Panc1 (cell line): ENCODE measurements at places on chromosomes 7 and 10.
A peak's percentile ranks its signal among the peaks of the same experiment; 100 is the strongest.

GRCh38 chr7:29797112-29797944 is 9.0 kb upstream of the WIPF3 start:
- no peak for DNase-seq
- no peak overlapping the region for H3K4me3 ChIP-seq
- H3K27ac ChIP-seq, result no peak overlapping the region
- no peaks in the 10 kb centered on the region for H3K4me1 ChIP-seq
- H3K36me3 ChIP-seq, result no peaks in the 10 kb centered on the region
- peaks cover 6% of the 10 kb centered on the region; the same call in 1 of the 2 replicates for H3K27me3 ChIP-seq

- H3K4me1 ChIP-seq, result peaks cover 41% of the 10 kb centered on the region
- no peak overlapping the region for H3K4me3 ChIP-seq
- H3K27ac ChIP-seq, result peak overlapping the region; percentile 99
These were observed 106.7 kb downstream of the REEP3 start for GRCh38 chr10:63627881-63628296.

GRCh38 chr7:49127359-49127913 is 203.1 kb downstream of the CDC14C start:
- DNase-seq, result no peak
- 0 out of 2 replicates have a peak, but pooled peaks cover 3% of the 10 kb centered on the region for H3K4me1 ChIP-seq
- H3K36me3 ChIP-seq, result no peaks in the 10 kb centered on the region
- no peak overlapping the region for H3K27ac ChIP-seq

DNA sequence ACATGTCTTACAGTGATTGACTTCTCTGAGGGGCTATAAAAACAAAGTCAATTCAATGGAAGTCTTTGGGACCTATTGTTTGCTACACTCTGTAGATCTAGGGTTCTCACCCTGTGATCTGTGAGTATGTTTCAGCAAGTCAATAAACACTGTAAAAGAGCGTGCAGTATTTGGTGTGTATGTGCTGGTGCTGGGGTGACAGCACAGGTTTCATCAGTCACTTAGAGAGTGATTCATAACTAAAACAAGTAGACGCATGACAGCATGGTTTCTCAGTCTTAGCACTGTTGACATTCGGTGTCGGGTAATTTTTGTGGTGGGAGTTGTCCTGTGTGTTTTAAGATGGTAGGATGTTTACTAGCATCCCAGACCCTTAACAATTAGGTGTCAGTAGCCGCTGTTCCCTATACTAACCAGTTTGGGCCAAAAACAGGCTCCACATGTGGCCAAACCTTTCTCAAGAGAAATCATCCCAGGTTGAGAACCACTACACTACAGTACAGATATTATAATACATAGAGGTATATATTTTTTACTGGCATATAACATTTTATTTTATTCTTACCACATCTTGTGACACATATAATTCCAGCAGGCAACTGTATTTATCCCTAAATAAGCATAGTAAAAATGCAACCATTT is 411.8 kb downstream of the ARL4A start:
- no peaks in the 10 kb centered on the region for H3K27me3 ChIP-seq
- H3K36me3 ChIP-seq, result no peaks in the 10 kb centered on the region
- DNase-seq, result peak; percentile 72
- no peak overlapping the region for H3K4me3 ChIP-seq

- H3K27me3 ChIP-seq, result no peaks in the 10 kb centered on the region
- no peak overlapping the region for H3K4me3 ChIP-seq
- H3K4me1 ChIP-seq, result no peaks in the 10 kb centered on the region
These were observed 21.5 kb upstream of the FAM133B start for GRCh38 chr7:92611735-92612134.

DNA sequence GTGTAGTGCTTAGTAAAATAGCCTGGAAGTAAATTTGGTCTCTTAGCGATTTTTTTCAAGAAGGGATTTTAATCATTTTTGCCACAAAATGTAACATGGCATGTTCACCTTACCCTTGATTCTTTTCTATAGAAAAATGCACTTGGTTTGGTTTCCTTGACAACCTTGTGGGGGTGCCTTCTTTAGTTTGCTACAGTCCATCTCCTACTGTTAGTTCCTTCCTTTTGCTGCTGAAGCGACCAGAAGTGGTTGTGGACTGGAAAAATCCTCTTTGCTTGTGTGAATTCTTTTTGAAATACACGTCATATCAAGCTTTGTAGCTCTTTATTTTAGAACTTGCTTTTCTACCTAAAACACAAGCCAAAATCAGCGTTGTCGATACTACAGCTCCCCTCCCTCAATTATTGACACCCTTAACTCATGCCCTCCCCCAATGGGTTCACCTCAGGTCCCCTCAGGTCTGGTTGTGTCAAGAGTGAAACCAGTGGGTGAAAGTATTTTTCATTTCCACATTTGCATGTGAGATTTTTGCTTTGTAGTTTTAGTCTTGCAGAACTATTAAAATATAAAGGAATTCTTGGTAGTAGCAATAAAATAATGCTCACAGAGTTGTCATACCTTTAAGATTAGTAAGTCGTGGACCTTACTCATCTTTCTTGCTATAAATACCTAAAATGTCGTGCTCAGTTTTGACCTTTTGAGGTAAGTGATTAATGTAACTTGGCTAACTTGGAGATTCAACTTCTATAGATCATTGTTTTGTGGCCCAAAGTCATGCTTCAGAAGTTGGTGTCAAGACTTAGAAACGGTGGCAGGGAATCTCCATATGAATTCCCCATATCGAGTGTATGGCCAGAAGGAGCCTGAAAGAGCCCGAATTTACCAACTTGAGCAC is 1.5 kb downstream of the ACTR3B start:
- H3K27ac ChIP-seq, result peak overlapping the region; percentile 84
- H3K27me3 ChIP-seq, result no peaks in the 10 kb centered on the region
- peak overlapping the region; percentile 92 for H3K4me3 ChIP-seq

DNA sequence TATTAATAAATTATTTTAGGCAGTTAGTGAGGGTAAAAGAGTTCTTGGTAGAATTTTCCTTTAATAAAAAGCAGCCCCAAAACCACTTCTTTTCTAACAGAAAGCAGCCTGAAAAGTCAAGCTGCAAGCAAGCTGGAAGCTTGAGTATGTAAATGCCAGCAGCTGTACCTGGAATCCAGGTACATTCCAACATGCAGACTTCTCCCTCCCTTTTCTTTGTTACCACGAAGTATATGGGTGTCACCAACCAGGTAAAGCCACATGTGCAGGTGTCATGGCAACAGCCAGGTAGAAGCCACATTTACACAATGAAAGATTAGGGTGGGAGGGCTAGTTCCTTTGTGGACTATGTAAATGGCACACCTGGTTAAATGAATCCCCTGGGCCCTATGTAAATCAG is 114.6 kb downstream of the EPC1 start:
- H3K4me3 ChIP-seq, result no peak overlapping the region
- no peaks in the 10 kb centered on the region for H3K27me3 ChIP-seq
- no peaks in the 10 kb centered on the region for H3K36me3 ChIP-seq
- H3K4me1 ChIP-seq, result no peaks in the 10 kb centered on the region
- no peak overlapping the region for H3K27ac ChIP-seq

DNA sequence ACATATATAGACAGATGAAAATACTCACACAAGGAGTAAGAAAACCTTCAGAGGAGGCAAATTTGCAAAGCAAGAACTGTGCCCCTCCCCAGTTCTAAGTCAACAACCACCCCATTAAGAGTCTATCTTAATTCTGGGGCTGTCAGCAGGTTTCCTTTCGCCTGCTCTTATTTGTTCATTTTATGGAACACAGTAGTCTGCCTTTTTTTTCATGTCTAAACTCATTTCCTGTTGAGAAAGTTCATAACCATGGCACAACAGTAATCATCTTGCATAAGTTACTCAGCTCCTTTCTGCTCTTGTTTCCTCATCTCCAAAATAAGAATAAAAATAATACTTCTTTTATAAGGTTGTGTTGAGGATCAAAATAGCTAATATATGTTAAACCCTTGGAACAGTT is 25.8 kb upstream of the AMPH start:
- H3K36me3 ChIP-seq, result no peaks in the 10 kb centered on the region
- H3K27ac ChIP-seq, result no peak overlapping the region
- no peak for DNase-seq
- no peaks in the 10 kb centered on the region for H3K27me3 ChIP-seq

DNA sequence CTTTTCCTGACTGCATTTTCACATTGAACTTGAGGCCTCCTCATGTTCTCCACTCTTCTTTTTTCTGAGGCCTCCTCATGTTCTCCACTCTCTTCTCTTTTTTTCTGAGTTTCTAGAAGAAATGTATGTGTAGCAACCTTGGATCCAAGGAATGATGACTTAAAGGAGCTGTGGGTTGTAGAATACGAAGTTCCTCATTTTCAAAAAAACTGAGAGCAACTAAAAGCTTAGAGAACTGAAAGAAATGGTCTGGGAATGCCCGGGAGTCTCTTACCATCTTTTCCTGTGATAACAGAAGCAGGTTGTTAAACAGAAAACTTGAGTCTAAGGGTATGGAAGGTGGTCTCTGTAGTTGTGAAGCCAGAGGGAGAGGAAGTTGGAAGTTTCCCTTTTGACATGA is 32.8 kb downstream of the MRPS33 start:
- no peak overlapping the region for H3K27ac ChIP-seq
- H3K4me1 ChIP-seq, result no peaks in the 10 kb centered on the region
- no peaks in the 10 kb centered on the region for H3K27me3 ChIP-seq

GRCh38 chr7:35446091-35446490 is 192.2 kb upstream of the TBX20 start:
- no peaks in the 10 kb centered on the region for H3K4me1 ChIP-seq
- H3K36me3 ChIP-seq, result no peaks in the 10 kb centered on the region
- no peak for DNase-seq
- H3K27ac ChIP-seq, result no peak overlapping the region
- no peak overlapping the region for H3K4me3 ChIP-seq
- peaks cover 17% of the 10 kb centered on the region for H3K27me3 ChIP-seq

DNA sequence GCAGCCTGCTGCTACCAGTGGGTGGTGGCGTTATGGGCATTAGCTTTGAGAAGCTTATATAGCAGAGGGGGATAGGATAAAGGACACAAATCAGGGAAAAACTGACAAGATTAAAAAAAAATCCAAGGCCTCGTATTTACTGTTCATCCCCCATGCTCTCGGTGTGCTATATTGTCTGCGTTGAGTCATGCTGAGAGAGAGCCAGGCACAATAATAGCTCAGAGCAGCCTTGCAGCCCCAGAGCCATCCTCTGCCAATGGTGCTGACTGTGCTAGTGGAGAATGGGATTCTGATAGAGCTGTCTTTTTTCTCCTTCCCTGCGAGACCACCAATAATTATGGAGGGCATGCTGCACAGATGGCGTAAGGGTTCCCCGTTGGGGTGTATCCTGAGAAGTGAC is 51.7 kb upstream of the FZD1 start:
- no peak overlapping the region for H3K4me3 ChIP-seq
- DNase-seq, result no peak
- H3K4me1 ChIP-seq, result no peaks in the 10 kb centered on the region
- no peak overlapping the region for H3K27ac ChIP-seq

GRCh38 chr10:106612381-106612780 is 552.1 kb downstream of the SORCS1 start:
- no peaks in the 10 kb centered on the region for H3K4me1 ChIP-seq
- H3K27ac ChIP-seq, result no peak overlapping the region
- no peak for DNase-seq
- H3K27me3 ChIP-seq, result no peaks in the 10 kb centered on the region

DNA sequence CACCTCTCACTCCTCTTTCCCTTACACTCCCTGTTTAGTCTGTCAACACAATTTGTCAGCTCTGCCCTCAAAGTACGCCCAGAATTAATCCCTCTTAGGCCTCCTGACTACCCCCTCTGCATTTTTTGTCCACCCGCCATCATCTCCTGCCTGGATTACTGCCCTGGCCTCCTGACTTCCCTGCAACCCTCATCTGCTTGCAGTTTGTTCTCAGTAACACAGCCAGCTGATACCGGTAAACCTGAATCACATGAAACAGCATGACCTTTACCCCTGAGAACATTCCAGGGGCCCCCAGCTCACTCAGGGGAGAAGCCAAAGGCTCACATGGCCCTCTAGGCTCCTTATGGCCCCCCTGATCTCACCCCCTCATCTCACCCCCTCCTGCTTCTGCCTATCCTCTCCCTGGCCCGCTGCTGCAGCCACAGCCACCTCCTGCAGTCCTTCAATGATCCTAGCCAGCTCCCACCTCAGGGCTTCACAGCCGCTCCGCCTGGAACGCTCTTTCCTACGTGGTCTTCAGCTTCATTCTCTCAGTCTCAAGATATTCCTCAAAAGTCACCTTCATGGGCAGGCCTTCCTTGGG is 8.9 kb downstream of the C10orf53 start:
- no peak for DNase-seq
- H3K27me3 ChIP-seq, result peaks cover 11% of the 10 kb centered on the region
- H3K4me3 ChIP-seq, result no peak overlapping the region
- no peaks in the 10 kb centered on the region for H3K4me1 ChIP-seq
- H3K36me3 ChIP-seq, result no peaks in the 10 kb centered on the region
- no peak overlapping the region for H3K27ac ChIP-seq

GRCh38 chr7:142822714-142823113 is 32.2 kb upstream of the EPHB6 start:
- no peak for DNase-seq
- H3K4me3 ChIP-seq, result no peak overlapping the region
- H3K27me3 ChIP-seq, result no peaks in the 10 kb centered on the region; the same call in 1 of the 2 replicates
- H3K36me3 ChIP-seq, result no peaks in the 10 kb centered on the region
- H3K4me1 ChIP-seq, result no peaks in the 10 kb centered on the region
- H3K27ac ChIP-seq, result no peak overlapping the region

DNA sequence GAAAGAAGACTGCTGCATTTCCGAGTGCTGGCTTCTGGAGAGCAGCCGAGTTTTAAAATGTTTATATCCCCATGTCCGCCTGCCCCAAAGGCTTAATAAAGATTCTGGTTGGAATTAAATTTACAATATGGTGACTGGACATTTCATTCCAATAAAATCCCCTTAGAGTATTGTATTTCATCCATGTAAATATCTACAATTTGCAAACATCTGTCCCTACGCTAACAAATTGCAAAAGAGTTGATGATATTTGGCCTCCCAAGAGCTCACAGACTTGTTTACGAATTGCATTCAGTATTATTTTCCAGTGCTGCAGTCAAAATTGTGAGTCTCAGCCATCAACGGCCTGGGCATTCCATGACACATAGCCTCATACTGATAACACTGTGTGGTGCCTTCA is 50.1 kb downstream of the PLEKHS1 start:
- no peaks in the 10 kb centered on the region for H3K4me1 ChIP-seq
- H3K27me3 ChIP-seq, result peaks cover 6% of the 10 kb centered on the region; the same call in 1 of the 2 replicates
- no peak overlapping the region for H3K4me3 ChIP-seq

- H3K27ac ChIP-seq, result no peak overlapping the region
- H3K4me1 ChIP-seq, result no peaks in the 10 kb centered on the region
- H3K27me3 ChIP-seq, result no peaks in the 10 kb centered on the region
- no peak for DNase-seq
- no peaks in the 10 kb centered on the region for H3K36me3 ChIP-seq
These were observed 712.8 kb downstream of the PARD3 start for GRCh38 chr10:34102237-34102673.
